Effector memory CD8-positive, alpha-beta T cell (primary cell): ENCODE measurements at places on chromosomes 16 and 17.

DNA sequence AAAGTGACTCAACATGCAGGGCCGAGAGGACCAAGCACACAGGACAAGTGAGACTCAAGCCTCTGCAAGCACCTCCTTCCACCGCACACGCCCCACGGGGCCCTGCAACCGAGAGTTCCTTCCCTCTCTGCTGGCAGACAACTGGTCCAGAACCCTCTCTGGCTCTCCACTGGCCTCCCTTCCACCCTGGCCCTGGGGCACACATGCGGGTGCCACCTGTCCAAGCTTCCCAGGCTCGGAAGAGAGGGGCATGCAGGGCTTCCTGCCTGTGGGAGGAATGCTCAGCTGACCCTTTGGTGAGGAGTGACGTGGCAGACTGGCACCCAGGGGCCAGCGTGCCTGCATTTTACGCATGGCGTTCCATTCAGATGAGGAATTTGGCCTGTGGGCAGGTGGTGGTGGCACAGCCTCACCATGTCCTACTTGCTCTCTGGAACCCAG is 59.8 kb downstream of the PIPOX start:
- H3K27me3 ChIP-seq: no peaks in the 10 kb centered on the region
- peaks cover 38% of the 10 kb centered on the region for H3K36me3 ChIP-seq
- H3K4me1 ChIP-seq: peaks cover 14% of the 10 kb centered on the region

DNA sequence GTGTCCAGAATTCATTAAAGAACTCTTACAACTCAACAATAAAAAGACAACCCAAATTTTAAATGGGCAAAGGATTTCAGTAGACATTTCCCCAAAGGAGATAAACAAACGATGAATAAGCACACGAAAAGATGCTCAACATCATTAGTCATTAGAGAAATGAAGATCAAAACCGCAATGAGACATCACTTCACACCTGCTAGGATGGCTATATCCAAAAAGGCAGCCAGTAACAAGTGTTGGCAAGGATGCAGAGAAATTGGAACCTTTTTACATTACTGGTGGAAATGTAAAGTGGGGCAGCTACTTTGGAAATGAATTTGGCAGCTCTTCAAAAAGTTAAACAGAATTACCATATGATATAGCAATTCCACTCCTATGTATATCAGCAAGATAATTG is 42.0 kb downstream of the PITPNM3 start:
- no peak for DNase-seq
- H3K4me1 ChIP-seq: no peaks in the 10 kb centered on the region
- H3K27me3 ChIP-seq: peaks cover 21% of the 10 kb centered on the region
- H3K36me3 ChIP-seq: no peaks in the 10 kb centered on the region
- no peak overlapping the region for H3K27ac ChIP-seq

- peaks cover 4% of the 10 kb centered on the region for H3K27me3 ChIP-seq
- H3K36me3 ChIP-seq: no peaks in the 10 kb centered on the region
- H3K27ac ChIP-seq: no peak overlapping the region
- DNase-seq: no peak
- no peaks in the 10 kb centered on the region for H3K4me1 ChIP-seq
Measured at GRCh38 chr17:67779098-67779672, 46.1 kb upstream of the BPTF start.

DNA sequence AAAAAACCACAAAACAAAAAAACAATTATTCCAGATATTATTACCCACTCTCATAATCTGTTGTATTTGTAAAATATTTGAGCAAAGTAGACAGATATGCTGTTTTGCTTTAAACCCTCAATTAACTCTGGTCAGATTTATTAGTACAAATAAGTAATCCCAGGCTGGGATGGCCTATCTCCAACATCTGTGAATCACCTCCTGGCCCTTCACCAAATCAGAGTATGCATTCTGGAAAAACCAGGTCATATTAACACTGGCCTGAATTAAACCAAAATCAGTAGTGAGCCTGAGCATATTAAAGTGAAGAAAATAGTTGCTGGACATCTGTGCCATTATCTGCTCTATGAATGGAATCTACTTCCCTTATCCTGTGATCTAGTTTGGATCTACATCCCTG is 41.0 kb downstream of the STAT3 start:
- H3K4me3 ChIP-seq: no peak overlapping the region
- peaks cover 55% of the 10 kb centered on the region for H3K36me3 ChIP-seq
- DNase-seq: no peak
- H3K27me3 ChIP-seq: no peaks in the 10 kb centered on the region
- peaks cover 23% of the 10 kb centered on the region for H3K4me1 ChIP-seq
- peak overlapping the region; percentile 29 for H3K27ac ChIP-seq

GRCh38 chr17:76957678-76958464 is 89.7 kb downstream of the MGAT5B start:
- H3K36me3 ChIP-seq: no peaks in the 10 kb centered on the region
- H3K4me3 ChIP-seq: no peak overlapping the region
- no peak for DNase-seq
- H3K27ac ChIP-seq: no peak overlapping the region
